ENCODE measurements at places on chromosomes 6 and 20.

GRCh38 chr6:137498481-137499190, 4.4 kb upstream of the OLIG3 start:
- DNase-seq: no peak

DNA sequence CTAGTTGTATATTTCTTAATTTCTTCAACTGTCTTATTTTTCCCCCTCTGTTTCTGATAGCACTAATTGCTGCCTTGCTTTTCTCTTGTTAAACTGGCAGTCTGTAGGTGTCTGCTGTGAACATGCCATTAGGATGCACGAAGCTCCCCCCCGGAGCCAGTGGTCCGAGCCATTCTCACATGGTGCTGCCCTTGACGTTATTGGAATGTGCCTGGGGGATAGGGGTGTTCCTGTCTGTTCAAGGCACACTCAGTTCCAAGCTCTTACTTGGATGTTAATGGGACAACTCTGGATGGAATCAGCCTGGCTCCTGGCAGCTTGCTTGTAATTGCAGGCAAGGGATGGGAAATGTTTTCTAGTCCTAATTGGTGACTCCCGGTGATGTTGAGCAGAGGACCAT, 68.4 kb downstream of the RREB1 start:
- DNase-seq: no peak

DNA sequence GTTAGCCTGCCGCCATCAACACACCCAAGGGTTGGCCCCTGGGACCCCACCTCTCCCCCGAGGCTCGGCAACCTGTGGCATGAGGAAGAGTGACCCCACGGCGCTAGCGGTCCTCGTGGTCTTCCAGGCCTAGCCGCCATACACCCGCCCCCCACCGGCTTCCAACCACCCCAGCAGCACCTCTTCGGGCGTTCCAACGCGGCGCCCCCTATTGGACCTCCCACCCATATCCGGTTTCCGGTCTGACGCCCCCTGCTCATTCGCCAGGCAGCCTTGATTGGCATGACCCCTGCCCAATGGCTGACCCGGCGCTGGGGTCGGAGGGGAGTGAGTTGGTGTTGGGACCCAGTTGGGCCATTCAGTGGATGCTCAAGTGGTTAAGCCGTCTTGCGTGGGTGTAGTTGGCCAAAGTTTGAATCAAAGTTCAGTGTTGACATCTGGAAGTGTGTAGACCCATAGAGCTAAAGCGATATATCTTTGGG, at the start of gene GNAS-AS1:
Gene GNAS-AS1, minus strand, starts transcription at position 210 of the 482 bp plus-strand sequence.
- peak; percentile 97 for DNase-seq

GRCh38 chr20:57695012-57695411, 14.8 kb downstream of the PMEPA1 start:
- no peak for DNase-seq

GRCh38 chr6:22146931-22147701, 149.7 kb downstream of the PRL start:
- peak; percentile 4 for DNase-seq

- no peak for DNase-seq
These were observed 326.6 kb downstream of the ZFAND3 start for GRCh38 chr6:38146021-38146733.

DNA sequence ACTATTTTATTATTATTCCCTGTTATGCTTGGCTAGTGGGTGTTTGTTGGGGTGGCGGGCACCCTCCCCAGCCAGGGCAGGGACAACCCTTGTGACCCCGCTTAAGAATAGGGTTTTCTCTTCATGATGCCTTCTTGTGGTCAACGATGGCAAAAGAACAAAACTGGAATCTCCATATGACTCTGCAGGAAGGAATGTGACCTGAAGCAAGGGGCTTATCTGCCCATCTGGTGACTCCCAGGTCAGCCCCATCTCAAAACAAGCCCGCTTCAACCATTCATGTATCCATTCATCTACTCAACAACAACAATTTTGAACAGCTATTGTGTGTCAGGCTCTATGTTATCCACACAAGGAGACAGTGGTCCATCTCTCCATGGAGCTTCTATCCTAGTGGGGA, 30.9 kb upstream of the TGM6 start:
- DNase-seq: no peak

DNA sequence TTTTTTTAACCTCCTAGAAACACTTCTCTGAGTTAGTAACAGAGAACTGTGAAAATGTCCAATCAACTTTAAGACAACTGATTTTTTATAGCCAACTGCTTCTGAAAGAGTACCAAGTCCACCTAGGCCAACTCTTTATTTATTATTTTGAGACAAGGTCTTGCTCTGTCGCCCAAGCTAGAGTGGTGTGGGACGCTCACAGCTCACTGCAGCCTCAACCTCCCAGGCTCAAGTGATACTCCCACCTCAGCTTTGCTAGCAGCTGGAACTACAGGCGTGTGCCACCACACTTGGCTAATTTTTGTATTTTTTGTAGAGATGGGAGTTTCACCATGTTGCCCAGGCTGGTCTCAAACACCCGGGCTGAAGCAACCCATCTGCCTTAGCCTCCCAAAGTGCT, 331.6 kb downstream of the RNGTT start:
- no peak for DNase-seq

DNA sequence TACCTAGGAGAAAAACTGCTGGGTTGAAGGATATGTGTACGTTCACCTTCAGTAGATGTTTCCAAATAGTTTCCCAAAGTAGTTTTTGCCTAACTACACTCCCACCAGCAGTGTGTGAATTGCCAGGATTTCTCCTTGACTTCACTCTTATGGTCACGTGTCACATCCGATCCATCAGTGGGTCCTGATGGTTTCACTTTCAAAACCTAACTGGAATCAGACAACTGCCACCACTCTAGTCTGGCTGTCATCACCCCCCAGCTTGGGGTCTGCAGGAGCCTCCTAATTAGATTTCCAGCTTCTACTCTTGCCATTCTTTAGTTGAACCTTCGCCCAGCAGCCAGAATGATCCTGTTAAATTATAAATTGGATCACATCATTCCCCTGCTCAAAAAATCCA, 8.5 kb upstream of the SLC12A5 start:
- no peak for DNase-seq

DNA sequence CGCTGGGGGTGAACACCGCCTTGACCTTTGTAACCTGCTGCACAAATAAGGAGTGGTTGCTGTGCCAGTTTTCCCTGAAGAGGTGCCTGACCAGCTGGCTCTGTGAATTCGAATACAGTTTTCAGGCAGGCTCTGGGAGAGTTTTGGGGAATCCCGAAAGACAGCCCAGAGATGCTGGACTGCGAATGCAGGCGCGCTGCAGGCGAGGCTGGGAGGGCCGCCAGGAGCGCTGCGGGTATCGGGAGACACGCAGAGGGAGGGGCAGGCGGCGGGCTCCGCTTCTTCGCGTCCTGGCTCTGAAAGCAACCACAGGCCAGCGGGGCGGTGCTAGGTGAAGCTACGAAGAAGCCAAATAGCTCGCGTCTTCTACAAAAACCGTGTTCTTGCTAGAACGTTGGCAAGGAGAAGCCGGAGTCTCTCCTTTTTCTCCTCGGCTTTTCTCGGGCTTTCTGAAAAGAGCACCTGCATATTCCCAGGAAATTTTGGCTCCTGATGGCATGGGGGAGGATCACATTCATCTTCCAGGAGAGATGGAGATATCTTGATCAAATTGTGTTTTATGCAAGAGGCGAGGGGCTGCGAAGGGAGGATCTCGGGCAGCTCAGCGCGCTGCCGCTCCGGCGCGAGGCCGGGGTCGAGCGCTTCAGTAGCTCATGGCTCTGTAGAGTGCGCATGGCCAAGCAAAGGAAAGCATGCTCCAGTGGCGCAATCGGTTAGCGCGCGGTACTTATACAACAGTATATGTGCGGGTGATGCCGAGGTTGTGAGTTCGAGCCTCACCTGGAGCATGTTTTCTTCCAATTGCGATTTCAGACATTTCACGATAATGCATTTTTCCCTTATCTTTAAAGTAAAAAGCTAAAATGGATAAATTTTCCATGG, 158.1 kb upstream of the ZNF184 start:
- no peak for DNase-seq

GRCh38 chr6:2931055-2931454, 27.9 kb upstream of the SERPINB9 start:
- no peak for DNase-seq

DNA sequence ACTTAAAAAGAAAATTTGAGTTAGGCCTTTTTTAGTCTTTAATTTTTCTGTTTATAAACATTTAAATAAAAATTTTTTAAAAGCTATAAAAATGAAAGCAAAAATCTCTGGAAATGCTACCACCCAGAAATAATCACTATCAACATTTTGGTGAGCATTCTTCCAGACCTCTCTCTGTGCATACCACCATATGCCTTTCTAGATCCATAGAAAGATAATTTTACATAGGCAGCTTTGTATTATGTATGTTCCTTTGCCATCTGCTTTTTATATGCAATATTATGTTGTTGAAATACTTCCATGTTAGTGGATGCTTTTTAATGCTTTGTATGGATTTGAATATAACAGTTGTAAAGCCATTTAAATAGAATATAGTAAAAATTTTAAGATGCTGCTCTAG, 496.7 kb upstream of the HTR1E start:
- DNase-seq: no peak

DNA sequence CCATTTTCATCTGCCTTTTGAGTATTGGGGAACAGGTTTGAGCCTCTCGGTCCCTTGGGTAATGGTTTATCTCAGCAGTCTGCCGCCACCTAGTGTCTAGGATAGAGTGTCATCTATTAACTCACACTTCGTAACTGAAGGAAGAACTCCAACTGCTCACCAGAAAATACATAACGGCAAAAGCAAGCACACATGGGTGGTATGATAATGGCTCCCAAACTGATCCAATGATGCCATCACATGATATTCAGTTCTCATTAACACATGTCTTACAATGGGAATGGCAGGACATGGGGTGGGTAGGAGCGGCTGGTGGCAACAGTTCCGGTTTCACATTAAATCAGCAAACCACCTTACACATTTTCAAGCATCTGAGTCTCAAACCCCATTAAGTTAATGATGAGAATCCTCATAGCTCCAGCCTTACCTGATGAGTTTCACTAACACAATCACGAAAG, 110.7 kb upstream of the PHACTR1 start:
- no peak for DNase-seq

DNA sequence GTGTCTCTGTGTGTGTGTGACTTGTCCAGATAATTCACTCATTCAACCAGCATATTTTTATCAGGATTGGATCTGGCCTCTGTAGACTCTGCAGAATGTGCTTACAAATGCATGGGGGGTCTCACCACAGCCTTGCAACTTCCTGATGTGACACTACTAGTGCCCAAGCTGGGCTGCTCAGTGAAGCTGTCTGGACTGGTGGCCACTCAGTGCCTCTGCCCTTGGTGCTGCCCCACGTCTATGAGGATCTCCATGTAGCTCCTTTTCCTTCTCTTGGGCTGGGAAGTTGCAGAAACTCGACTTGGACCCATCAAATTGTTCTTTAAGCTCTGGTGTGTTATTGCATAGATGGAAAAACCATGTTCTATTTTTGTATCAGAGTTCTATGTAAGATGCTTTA, 75.8 kb downstream of the NRN1 start:
- DNase-seq: no peak

DNA sequence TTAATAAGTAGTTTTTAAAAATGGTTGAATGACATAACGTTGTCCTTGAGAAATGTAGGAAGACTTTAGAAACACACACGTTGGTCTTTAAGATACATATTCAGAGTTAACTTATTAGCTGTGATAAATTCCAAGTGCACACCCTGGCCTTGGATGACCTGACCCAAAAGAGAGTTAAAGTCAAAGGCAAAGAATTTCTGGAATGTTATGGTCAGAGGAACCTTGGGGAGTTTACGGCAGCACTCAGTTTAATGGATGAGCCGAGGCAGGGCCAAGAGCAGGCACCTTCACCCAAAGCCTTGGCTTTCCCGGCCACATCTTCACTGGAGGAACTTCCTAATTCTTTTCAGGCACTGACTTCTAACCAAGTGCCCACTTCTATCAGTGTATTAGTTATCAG, 200.5 kb downstream of the SMOC2 start:
- no peak for DNase-seq

DNA sequence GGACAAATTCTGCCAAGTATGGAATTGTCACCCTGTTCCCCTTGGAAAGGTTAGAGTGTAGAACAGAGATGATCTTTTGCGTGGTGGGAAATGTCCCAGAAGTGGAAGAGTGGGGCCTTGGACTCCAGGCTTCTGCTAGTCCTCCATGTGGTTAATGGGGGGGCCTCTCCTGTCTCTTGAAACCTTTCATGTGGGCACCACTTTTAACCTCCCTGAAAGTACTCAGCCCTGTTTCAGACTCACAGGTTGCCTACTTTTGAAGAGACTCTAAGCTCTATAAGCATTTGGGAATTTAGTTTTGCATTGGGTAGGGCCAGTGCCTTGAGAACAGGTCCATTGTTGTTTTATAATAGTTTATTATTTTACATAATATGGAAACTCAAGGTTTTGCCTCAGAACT, 17.5 kb downstream of the RREB1 start:
- no peak for DNase-seq

- peak; percentile 35 for DNase-seq
These were observed 15.2 kb downstream of the CDH22 start for GRCh38 chr20:46293084-46293483.

- no peak for DNase-seq
These were observed 49.1 kb upstream of the TASP1 start for GRCh38 chr20:13687815-13688214.

DNA sequence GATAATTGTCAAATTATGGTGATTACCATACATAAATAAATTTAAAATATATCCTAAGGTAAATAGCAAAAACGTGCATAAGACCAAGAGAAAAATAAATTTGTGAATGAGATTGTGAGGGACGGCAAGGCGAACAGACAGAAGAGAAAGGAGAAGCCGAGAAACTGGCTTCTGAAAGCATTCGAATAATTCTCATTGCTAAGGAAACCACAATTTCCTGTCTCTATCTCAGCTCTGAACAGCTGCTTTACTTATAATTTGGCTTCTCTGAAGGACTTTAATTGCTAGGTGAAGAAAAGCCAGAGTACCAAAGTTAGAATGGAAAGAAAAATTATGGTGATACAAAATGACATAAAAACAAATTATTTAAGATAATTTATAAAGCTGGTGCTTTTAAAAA, 79.0 kb upstream of the RGS17 start:
- DNase-seq: peak; percentile 15
